ENCODE measurements at places on chromosomes 1 and 21. TPM values are rescaled to one million over a fixed set of nuclear protein-coding genes. Genes with fewer than 3 reads are reported as not detected.

DNA sequence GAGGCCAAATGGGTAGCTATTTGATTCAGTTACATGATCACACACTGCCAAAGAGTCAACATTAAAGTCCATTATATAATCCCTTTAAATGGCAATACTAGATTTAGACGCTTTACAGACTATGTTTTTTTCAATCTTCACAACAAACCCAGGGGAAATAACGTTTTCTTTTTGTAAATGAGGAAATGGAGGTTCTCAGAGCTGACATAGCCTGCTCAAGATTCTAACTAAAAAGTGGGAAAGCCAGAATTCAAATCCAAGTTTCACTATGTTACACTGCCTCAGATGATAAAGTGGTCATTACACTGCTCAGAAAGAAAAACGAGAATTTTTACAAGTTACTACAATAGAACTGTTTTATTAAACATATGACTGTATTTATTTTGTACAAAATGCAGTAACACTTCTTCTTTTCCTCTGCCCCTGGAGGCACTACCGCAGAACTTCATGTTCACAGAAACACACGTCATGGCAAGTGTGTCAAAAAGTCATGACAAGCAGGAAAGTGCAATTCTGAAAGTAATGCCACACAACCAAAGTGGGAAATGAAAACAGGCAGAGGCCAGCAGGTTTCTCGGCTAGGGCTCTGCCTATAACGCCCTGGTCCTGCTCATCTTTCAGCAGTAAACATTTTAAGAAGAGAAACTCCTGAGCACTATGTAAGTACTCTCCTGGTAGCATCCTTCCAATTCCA lies 19.0 kb downstream of the THEMIS2 start:
- peak; percentile 51 for DNase-seq

The IFNLR1 gene
- total RNA-seq, result 4.8 TPM

DNA sequence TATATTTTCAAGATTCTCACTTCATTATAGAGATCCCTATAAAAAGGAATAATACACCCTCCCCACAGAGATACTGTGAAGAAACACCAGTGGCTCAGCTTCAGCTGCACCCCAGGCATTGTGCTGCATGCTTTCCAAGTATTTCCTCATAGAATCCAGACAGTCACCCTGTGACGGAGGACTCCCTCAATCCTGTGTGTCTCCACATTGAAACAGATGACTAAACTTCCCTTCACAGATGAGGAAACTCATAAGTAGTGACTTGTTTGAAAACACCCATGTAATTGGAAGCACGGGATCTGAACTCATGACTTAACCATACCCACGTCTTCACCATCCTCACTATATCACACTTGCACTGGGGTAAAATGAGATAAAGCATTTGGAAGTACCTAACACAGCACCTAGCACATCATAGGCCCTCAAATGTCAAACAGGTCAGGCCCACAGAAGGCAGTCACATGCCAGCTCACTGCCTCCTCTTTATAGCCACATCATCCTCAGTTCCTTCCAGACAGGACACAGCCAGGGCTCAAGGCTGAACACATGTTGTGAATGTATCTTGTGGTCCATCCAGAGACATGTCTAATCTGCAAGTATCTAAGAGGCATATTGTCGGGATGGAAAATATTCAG lies 55.2 kb downstream of the GPR161 start:
- DNase-seq, result no peak

GRCh38 chr1:154784416-154784815 lies 85.7 kb downstream of the KCNN3 start:
- no peak for DNase-seq

DNA sequence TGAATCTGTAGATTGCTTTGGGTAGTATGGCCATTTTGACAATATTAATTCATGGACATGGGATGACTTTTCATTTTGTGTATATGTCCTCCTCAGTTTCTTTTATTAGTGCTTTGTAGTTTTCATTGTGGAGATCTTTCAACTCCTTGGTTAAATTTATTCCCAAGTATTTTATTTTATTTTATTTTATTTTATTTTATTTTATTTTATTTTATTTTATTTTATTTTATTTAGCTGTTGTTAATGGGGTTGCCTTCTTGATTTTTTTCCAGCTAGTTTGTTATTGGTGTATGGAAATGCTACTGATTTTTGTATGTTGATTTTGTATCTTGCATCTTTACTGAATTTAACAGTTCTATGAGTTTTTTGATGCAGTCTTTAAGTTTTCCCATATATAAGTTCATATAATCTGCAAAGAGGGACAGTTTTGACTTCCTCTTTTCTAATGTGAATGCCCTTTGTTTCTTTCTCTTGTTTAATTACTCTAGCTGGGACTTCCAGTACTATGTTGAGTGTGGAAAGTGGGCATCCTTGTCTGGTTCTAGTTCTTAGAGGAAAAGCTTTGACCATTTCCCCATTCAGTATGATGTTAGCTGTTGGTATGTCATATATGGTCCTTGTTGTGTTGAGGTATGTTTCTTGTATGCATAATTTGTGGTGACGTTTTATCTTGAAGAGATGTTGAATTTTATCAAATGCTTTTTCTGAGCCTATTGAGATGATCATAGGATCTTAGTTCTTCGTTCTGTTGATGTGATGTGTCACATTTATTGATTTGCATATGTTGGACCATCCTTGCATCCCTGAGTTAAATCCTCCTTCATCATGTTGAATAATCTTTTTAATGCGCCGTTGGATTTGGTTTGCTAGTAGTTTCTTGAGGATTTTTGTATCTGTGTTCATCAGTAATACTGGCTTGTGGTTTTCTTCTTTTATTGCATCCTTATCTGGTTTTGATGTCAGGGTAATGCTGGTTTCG lies 14.3 kb downstream of the CEPT1 start:
- DNase-seq, result no peak

DNA sequence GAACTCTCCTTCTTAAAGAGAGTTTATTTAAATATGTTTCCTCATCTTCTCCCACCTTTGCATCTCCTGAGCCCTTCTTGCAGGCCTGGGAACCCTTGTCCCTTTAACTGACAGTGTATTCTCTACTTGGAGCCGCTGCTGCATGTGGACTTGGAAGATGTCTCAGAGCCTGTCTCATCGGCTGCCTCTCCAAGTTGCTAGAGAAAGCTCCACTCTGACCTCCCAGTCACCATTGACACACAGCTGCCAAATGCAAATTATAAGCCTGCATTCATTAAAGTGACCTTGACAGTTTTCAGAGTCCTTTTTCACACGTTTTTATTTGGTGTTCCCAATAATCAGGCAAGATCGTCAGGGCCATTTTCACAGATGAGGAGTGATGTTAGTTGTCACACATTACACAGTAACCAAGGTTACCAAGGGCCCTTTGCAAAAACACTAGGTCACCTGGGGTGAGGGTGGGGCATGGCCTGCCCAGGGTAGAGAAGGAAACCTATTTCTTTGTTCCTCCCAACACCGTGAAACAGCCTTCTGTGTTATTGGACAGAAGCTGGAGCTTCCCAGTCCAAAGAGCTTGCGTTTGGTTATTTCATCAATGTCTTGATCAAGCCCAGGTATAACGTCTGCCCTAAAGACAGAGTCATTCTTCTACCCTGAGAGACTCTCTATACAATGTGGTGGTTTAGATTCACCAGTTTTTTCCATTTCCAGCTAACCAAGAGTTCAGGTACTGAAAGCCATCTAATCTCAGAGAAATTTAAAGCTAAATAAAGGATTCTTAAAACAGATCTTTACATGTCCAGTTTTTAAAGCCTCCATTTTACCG lies 164.1 kb downstream of the GALNT2 start:
- no peak for DNase-seq

The ANXA9 gene
- total RNA-seq, result not detected

The CELA2A gene
- not detected for total RNA-seq

Data from activated CD8-positive, alpha-beta T cell treated with anti-CD3 and anti-CD28 coated beads for 36 hours (primary cell).